Thymus (tissue), 14 donors: ENCODE measurements at places on chromosomes 16 and 17. TPM values are rescaled to one million over a fixed set of nuclear protein-coding genes. Genes with fewer than 3 reads are reported as not detected.

The CACNG5 gene
- total RNA-seq: 0.05 TPM

The CDRT15 gene
- total RNA-seq: not detected

The ASGR2 gene
- 0.85 TPM for total RNA-seq

The SLC5A11 gene
- total RNA-seq: 0.09 TPM

The NOB1 gene
- 23.2 TPM for total RNA-seq

The CCL14 gene
- 4.1 TPM for total RNA-seq

The KRT17 gene
- 195 TPM for total RNA-seq

The PMFBP1 gene
- 1.8 TPM for total RNA-seq

The PIRT gene
- 0.09 TPM for total RNA-seq

The KCNH6 gene
- 0.05 TPM for total RNA-seq

The NPTX1 gene
- total RNA-seq: 8.3 TPM

The BAIAP3 gene
- total RNA-seq: 0.52 TPM

The SOX9 gene
- total RNA-seq: 0.19 TPM

The C1QTNF8 gene
- total RNA-seq: not detected

The SPATA22 gene
- total RNA-seq: 0.33 TPM

The CES5A gene
- total RNA-seq: 0.09 TPM

The GAST gene
- total RNA-seq: 5.0 TPM

The NOG gene
- 1.3 TPM for total RNA-seq

The HIC1 gene
- 11.8 TPM for total RNA-seq

The SPOP gene
- total RNA-seq: 64.3 TPM

The KRT39 gene
- total RNA-seq: not detected

The KRT31 gene
- total RNA-seq: 1.9 TPM

The MLYCD gene
- 1.8 TPM for total RNA-seq

The EME1 gene
- 7.7 TPM for total RNA-seq

The DBNDD1 gene
- total RNA-seq: 0.52 TPM
